ENCODE measurements at places on chromosomes 2 and 18. TPM values are rescaled to one million over a fixed set of nuclear protein-coding genes. Genes with fewer than 3 reads are reported as not detected.

The EPC2 gene
- total RNA-seq: 37.2 TPM

The SULT1C2 gene
- total RNA-seq: not detected

The RTP5 gene
- 0.56 TPM for total RNA-seq

The COLEC12 gene
- not detected for total RNA-seq

The M1AP gene
- total RNA-seq: not detected

The STK25 gene
- 83.5 TPM for total RNA-seq

The NEUROD1 gene
- not detected for total RNA-seq

DNA sequence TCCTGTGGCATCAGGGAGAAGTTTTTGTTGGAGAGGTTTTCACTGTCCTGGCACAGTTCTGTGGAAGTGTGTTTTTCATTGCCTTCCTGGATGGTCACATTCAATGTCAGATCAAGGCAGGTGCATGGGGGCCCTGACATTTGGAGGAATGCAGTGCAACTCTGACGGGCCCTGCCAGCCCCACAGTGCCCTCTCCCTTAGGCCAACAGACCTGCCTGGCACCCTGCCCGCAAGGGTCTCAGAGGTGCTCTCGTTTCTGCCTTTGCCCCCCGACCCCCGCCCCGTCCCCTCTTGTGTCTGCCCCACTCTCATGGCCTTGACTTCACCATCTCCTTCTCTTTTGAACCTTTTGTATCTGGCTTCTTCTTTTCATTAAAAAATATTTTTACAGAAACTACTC is 257.2 kb upstream of the HDAC4 start:
- peaks cover 17% of the 10 kb centered on the region for H3K27me3 ChIP-seq
- no peaks in the 10 kb centered on the region for H3K36me3 ChIP-seq
- no peaks in the 10 kb centered on the region for H3K4me1 ChIP-seq
- no peak overlapping the region for H3K4me3 ChIP-seq
- H3K27ac ChIP-seq: no peak overlapping the region

GRCh38 chr18:75054046-75054445 is 154.9 kb downstream of the PTGR3 start:
- no peak overlapping the region for H3K27ac ChIP-seq
- H3K27me3 ChIP-seq: no peaks in the 10 kb centered on the region
- H3K4me3 ChIP-seq: no peak overlapping the region
- no peaks in the 10 kb centered on the region for H3K36me3 ChIP-seq

GRCh38 chr2:62884514-62884913 is 166.1 kb upstream of the OTX1 start:
- no peaks in the 10 kb centered on the region for H3K4me1 ChIP-seq
- H3K27ac ChIP-seq: no peak overlapping the region
- DNase-seq: no peak

DNA sequence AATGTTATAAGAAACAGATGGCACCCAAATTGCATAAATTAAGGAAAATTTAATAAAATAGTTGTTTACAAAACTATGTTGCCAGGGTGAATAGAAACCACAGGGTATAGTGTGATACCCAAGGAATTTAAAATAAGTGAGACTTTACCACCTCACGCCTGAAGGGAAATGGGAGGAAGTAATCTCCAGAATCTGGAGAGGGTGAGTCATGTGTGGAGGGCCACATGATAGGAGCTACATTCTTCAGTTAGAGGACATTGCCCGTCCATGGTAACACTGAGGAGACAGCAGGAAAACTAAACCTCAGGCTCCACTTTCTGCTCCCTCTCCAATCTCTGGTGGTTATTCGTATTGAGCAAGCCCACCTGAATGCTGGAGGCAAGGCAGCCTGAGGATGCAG is 97.2 kb upstream of the NXPH2 start:
- no peak overlapping the region for H3K4me3 ChIP-seq
- DNase-seq: no peak
- no peaks in the 10 kb centered on the region for H3K27me3 ChIP-seq
- no peak overlapping the region for H3K27ac ChIP-seq

DNA sequence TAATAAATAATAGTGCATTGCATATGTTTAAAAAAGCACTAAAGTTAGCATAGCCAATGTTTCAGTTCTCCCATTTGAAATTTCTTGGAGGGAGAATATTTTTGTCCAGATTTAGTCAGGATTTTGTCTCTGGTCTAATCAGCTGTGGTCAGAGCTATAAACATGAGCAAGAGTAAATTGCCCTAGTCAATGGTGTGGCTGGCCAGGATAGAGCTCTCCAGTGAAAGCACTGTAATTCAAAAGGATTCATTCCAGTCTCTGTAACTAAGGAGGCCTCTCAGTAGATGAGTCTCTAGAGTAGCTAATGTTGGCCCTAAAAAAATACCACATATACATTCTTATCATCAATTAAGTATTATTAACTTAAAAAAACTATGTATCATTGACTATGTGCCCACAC is 241.6 kb downstream of the CDCA7 start:
- no peaks in the 10 kb centered on the region for H3K4me1 ChIP-seq
- H3K36me3 ChIP-seq: peaks cover 4% of the 10 kb centered on the region
- peaks cover 9% of the 10 kb centered on the region for H3K27me3 ChIP-seq

- peak overlapping the region; percentile 88 for H3K4me3 ChIP-seq
- H3K27me3 ChIP-seq: no peaks in the 10 kb centered on the region
- H3K27ac ChIP-seq: peak overlapping the region; percentile 90
- no peaks in the 10 kb centered on the region for H3K36me3 ChIP-seq
Observed at GRCh38 chr2:148508878-148509287, 135.7 kb upstream of the EPC2 start.

- DNase-seq: no peak
- H3K27me3 ChIP-seq: no peaks in the 10 kb centered on the region
- no peaks in the 10 kb centered on the region for H3K4me1 ChIP-seq
- H3K27ac ChIP-seq: no peak overlapping the region
- H3K4me3 ChIP-seq: no peak overlapping the region
Observed at GRCh38 chr2:137847443-137847842, 116.8 kb upstream of the HNMT start.

DNA sequence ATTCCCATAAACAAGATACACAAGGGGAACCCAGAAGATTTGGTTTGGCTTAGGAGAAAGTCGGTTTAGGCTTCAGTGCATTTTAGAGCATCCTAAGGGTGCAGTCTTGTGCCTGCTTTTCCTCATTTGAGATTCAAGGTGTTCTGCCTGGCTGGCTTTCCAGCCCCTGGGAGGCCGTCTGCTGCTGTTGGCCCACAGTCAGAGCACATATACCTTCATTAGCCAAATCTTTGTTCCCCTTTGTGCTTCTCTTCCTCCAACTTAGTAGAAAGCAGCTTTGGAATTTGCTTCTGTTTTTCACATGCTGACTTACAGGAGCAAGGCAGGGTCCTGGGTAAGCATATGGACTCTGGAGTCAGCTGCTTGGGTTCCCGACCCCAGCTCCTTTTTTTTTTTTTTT is 477.1 kb upstream of the TCF4 start:
- no peak overlapping the region for H3K4me3 ChIP-seq
- H3K4me1 ChIP-seq: no peaks in the 10 kb centered on the region
- no peak for DNase-seq
- no peaks in the 10 kb centered on the region for H3K36me3 ChIP-seq

- peaks cover 2% of the 10 kb centered on the region for H3K27me3 ChIP-seq
- no peak for DNase-seq
- H3K27ac ChIP-seq: no peak overlapping the region
- no peak overlapping the region for H3K4me3 ChIP-seq
Observed at GRCh38 chr2:170975943-170976270, 46.9 kb downstream of the GORASP2 start.

DNA sequence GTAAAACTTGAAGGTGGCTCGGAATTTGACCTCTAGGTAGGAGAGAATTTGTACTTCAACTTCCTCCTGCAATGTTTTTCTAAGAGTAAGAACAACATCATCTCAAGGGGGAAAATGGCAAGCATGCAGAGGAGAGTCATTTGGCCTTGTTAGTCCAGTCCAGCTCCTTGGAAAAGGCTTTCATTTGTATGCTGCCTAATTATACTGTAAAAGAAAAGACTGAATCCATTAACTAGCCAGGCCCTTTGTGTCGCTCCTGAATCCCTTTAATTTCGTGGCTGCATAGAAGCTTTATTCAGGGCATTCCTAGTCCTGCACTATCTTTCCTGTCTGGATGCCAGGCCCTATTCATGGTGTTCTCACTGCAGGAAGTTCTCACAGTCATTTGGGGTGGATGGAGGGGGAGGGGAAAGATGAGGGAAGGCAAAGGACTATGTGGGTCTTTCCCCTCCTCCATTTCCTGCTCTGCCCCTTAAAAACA is 36.0 kb downstream of the PHLPP1 start:
- no peaks in the 10 kb centered on the region for H3K27me3 ChIP-seq
- peaks cover 13% of the 10 kb centered on the region for H3K4me1 ChIP-seq
- no peak overlapping the region for H3K27ac ChIP-seq
- no peak overlapping the region for H3K4me3 ChIP-seq
- no peak for DNase-seq

DNA sequence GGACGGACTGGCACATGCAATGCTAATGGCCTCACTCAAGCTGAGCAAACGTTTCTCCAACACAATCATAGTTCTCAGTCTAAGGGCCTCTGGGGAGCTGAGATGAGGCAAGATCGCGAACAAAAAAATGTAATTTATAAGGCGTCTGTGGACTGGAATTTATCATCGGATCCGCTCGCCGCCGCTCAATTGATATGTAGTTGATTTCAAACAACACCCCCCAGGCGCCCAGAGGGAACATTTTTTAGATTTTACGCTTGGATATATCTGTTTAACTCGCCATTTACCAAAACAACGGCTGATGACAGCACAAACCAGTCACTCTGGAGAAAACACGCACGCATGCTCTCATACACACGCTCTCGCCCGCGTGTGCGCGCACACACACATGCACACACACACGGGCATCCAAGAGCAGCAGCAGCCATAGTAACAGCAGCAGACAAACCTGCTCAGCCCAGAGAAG is 335.8 kb downstream of the SMAD2 start:
- H3K36me3 ChIP-seq: no peaks in the 10 kb centered on the region
- DNase-seq: no peak
- H3K4me1 ChIP-seq: no peaks in the 10 kb centered on the region
- no peak overlapping the region for H3K27ac ChIP-seq
- H3K4me3 ChIP-seq: no peak overlapping the region

- H3K36me3 ChIP-seq: peaks cover 23% of the 10 kb centered on the region
- no peak for DNase-seq
- H3K27me3 ChIP-seq: no peaks in the 10 kb centered on the region
- peaks cover 62% of the 10 kb centered on the region for H3K4me1 ChIP-seq
Observed at GRCh38 chr2:189783451-189783926, 650 bp downstream of the ORMDL1 start.

GRCh38 chr2:36915627-36916026 is 50.7 kb downstream of the STRN start:
- no peak overlapping the region for H3K4me3 ChIP-seq
- DNase-seq: no peak
- no peaks in the 10 kb centered on the region for H3K27me3 ChIP-seq
- no peak overlapping the region for H3K27ac ChIP-seq

DNA sequence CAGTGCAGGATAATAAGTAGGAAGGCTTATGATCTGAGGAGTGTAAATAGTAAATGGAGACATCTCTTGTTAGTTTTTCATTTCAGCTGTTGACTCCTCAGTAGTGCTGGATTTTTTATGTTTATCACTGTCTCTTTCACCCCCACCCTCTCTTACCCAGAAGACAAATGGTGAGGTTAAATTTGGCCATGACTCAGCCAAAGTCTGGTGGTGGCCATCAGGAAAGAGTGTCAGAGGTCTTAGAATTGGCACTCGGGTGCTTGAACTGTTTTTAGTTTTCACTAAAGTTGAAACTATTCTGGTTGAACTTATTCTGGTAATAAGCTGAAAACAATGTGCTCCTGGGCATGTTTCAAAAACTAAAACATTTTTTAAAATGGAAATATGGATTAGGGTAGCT is 123.3 kb downstream of the FHOD3 start:
- H3K4me3 ChIP-seq: no peak overlapping the region
- no peak overlapping the region for H3K27ac ChIP-seq
- no peaks in the 10 kb centered on the region for H3K36me3 ChIP-seq
- peaks cover 8% of the 10 kb centered on the region for H3K4me1 ChIP-seq
- peaks cover 21% of the 10 kb centered on the region for H3K27me3 ChIP-seq

DNA sequence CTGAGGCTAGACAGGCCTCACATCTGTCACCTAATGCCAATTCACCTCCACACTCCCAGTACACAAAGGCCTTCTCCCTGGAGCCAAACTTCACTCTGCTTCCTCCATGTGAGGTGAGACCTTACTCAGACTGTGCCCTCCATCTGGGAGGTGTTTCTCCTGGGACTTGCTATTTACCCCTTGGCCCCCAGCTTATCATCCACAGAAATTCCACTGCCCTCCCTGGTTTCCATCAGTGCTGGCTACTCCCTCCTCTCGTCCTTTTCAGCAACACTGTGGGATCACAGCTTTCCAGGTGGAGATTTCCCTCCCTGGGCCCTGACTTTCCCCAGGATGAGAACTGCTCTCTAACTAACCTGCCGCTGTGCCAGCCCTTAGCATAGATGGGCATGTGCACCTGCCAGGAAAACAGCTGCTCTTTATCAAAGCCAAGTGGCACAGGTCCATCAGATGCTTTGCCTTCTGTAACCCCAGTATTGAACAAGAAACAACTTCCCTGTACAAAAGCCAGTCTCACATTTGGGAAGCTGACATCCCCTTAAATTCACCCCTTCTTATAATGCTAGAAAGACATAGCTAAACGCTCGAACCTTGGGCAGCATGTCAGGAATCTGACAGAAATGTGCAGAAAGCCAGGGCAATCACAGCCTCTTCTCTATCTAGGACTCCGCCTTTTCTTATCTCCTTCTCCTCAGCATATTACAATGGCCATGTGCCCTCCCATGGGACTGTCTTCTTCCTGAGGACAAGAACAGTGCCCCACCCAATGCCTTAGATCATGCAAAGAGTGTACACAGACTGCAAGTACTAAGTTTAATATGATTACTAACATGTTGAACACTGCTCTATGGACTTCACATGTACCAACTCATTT is 535.5 kb upstream of the ID2 start:
- no peak overlapping the region for H3K4me3 ChIP-seq
- no peak for DNase-seq
- peaks cover 23% of the 10 kb centered on the region for H3K4me1 ChIP-seq

- H3K4me3 ChIP-seq: no peak overlapping the region
- no peak overlapping the region for H3K27ac ChIP-seq
- H3K27me3 ChIP-seq: no peaks in the 10 kb centered on the region
- H3K4me1 ChIP-seq: no peaks in the 10 kb centered on the region
Observed at GRCh38 chr2:49702740-49703139, 548.4 kb upstream of the FSHR start.

GRCh38 chr2:12606472-12607000 is 110.2 kb upstream of the TRIB2 start:
- H3K36me3 ChIP-seq: peaks cover 1% of the 10 kb centered on the region
- peaks cover 15% of the 10 kb centered on the region for H3K4me1 ChIP-seq
- H3K27me3 ChIP-seq: no peaks in the 10 kb centered on the region
- no peak overlapping the region for H3K27ac ChIP-seq
- no peak overlapping the region for H3K4me3 ChIP-seq
- DNase-seq: no peak

DNA sequence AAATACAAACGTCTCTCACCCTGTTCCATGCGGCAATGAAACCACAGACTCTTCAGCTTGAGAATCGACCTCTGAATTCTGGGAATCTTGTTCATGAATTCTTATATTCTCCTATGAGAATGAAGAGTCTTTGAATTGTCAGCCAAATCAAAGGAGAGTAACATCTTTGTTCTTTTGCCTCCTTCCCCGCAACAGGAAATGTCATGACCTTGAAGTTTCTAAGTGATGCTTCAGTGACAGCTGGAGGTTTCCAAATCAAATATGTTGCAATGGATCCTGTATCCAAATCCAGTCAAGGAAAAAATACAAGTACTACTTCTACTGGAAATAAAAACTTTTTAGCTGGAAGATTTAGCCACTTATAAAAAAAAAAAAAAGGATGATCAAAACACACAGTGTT is 21.8 kb downstream of the TNFAIP6 start:
- no peak for DNase-seq
- H3K4me1 ChIP-seq: peaks cover 3% of the 10 kb centered on the region
- no peak overlapping the region for H3K27ac ChIP-seq
- no peak overlapping the region for H3K4me3 ChIP-seq
- no peaks in the 10 kb centered on the region for H3K36me3 ChIP-seq

- H3K27me3 ChIP-seq: peaks cover 6% of the 10 kb centered on the region
- H3K4me1 ChIP-seq: no peaks in the 10 kb centered on the region
- no peak overlapping the region for H3K4me3 ChIP-seq
Observed at GRCh38 chr2:144812288-144812687, 292.4 kb upstream of the ZEB2 start.

Data from activated T-cell treated with anti-CD3 and anti-CD28 coated beads, Interleukin-2, amount 50 U/mL, for 72 hours (primary cell).